ENCODE measurements at places on chromosomes 4 and X.

GRCh38 chr4:147533331-147533730, 52.4 kb downstream of the EDNRA start:
- DNase-seq = no peak

- no peak for DNase-seq
These were observed 490 bp upstream of the PDZD4 start for GRCh38 chrX:153830640-153831428.

DNA sequence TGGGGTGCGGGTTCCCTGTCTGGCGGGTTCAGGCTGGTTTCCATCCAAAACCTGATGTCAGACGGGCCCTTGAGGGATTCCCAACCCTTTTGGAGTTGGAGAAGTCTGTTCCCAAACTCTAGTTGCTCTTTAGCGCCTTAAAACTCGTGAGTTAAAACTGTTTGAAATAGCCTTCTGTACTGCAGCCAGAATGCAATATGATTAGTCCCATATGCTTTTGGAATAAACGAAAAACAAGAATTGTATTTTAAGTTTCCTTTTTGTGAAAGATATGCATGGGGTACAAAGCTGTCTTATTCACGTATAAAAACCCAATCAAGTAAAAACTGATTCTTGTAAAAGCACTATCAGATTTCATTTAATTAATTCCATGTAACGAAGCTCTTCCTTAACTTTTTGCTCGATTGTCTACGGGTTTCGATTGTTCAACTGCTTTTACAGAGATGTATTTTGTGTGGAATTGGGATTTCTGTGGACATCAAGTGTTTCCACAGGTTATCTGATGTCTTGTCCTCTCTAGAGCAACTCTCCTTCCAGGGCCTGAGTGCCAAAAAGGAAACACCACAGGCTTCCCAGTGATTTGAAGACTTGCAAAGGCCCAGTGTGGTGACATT, 49.5 kb downstream of the CLDN34 start:
- no peak for DNase-seq

GRCh38 chr4:144757969-144758368, 112.0 kb downstream of the HHIP start:
- no peak for DNase-seq

- DNase-seq = no peak
These were observed 130.5 kb upstream of the SMAD1 start for GRCh38 chr4:145351162-145351561.

GRCh38 chr4:110248100-110248499, 49.7 kb upstream of the ELOVL6 start:
- no peak for DNase-seq

- no peak for DNase-seq
These were observed at the start of gene LRP2BP for GRCh38 chr4:185395238-185395955. LRP2BP (minus strand) TSS chr4:185395924; CDS start chr4:185378186, 17,738 bp downstream.

GRCh38 chr4:152486429-152487389, 49.2 kb downstream of the FBXW7 start:
- DNase-seq = no peak

GRCh38 chrX:43808231-43808630, 74.0 kb downstream of the MAOB start:
- DNase-seq = no peak

DNA sequence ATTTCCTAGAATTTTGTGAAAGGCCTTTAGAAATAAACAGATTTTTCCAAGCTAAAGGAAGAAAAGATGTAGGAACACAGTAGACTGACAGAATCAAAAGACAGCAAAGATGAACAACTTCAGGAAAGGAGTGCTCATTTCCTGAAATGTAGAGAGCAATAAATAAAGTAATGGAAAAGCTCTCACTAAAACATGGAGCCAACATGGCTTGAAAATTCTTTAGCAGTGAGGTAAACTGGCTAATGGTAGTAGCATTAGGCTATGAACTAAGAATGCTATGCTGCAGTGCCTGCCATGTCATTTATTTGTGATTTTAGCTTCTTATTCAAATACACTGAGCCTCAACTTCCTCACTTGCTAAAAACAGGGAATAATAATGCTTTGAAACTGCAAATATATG, 108.7 kb downstream of the IQCM start:
- no peak for DNase-seq

GRCh38 chr4:71400810-71401209, 62.0 kb downstream of the SLC4A4 start:
- DNase-seq = no peak

- no peak for DNase-seq
These were observed 543.6 kb upstream of the FAM241A start for GRCh38 chr4:111601671-111602070.

DNA sequence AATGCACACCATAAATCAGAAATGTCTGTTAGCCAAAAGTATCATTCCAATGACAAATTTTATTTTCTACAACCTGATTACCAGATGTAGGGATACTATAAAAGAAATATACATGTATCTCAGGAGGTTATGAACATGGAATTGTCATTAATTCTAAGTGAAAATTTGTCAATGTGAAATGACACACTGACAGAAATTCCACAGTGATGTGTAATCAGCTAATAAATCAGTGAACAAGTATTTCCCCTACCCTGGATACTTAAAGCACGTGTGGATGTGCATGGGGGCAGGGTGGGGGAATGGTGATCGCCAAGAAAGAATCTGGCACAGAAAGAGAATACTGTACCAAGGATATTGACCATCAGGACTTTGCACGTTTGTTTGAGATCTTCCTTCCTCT, 123.6 kb downstream of the SH3RF1 start:
- no peak for DNase-seq

DNA sequence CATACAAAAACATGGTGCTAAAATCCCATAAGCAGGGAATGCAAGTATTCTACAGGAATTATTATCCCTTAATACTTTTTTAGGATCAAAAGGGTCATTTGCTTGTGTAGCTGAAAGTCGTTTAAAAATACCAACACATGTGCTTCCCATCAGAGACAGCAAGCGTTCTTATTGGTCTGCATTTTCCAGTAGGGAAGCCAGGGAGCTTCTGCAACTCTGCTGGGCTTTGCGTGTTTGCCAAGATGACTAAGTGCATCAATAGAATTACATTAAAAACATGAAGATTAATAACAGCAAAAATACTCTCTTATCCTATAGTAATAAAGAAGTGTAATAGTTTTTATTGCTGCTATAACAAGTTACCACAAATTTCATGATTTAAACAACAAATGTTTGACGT, 111.2 kb downstream of the QDPR start:
- no peak for DNase-seq

DNA sequence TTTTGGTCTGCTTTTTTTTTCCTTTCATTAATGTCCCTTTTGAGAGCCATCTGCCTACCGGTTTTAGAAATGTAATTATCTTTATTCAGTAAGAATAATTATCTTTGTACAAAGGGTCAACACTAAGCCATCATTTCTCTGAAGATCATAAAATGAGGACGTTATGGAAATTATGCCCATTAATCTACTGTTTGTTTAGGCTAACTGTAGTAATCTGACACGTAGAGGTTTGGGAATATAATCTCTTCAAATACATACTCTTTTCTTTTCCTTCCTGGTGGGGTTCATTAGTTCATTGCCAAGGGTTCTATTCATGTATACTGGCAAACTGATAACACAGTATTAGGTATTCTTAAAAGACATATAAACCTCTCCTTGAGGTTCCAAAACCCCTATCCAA, 3.8 kb upstream of the HSD17B13 start:
- DNase-seq = no peak

- DNase-seq = no peak
These were observed 39.5 kb upstream of the RASL11B start for GRCh38 chr4:52822583-52822971.

DNA sequence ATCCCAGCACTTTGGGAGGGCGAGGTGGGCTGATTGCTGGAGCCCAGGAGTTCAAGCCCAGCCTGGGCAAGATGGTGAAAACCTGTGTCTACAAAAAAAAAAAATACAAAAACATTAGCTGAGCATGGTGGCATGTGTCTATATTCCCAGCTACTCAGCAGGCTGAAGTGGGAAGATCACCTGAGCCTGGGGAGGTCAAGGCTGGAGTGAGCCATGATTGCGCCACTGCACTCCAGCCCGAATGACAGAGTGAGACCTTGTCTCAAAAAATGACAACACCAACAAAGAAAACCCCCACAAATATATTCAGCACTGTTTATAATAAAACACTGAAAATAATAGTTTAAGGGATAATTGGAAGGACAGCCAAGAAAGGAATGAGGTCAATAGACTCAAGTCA, 3.6 kb upstream of the ELOVL6 start:
- DNase-seq = no peak

Data from stimulated activated CD8-positive, alpha-beta memory T cell treated with anti-CD3 and anti-CD28 coated beads, Interleukin-4, amount 100 ng/mL, for 48 hours (primary cell).